ENCODE measurements at places on chromosomes 16 and 17.
A peak's percentile ranks its signal among the peaks of the same experiment; 100 is the strongest.

- DNase-seq, result no peak
These were observed 99.5 kb upstream of the KCNJ18 start for GRCh38 chr17:21592774-21593173.

- peak; percentile 5 for DNase-seq
These were observed 68.8 kb downstream of the KATNIP start for GRCh38 chr16:27618606-27619327.

GRCh38 chr16:5450409-5451104 lies 353.0 kb upstream of the EEF2KMT start:
- no peak for DNase-seq

GRCh38 chr16:12296991-12297390 lies 320.5 kb downstream of the SNX29 start:
- DNase-seq, result no peak

GRCh38 chr17:78226055-78226758 lies 5.2 kb upstream of the TMEM235 start:
- DNase-seq, result no peak

GRCh38 chr16:8869212-8869987 lies 594 bp upstream of the CARHSP1 start:
- no peak for DNase-seq

DNA sequence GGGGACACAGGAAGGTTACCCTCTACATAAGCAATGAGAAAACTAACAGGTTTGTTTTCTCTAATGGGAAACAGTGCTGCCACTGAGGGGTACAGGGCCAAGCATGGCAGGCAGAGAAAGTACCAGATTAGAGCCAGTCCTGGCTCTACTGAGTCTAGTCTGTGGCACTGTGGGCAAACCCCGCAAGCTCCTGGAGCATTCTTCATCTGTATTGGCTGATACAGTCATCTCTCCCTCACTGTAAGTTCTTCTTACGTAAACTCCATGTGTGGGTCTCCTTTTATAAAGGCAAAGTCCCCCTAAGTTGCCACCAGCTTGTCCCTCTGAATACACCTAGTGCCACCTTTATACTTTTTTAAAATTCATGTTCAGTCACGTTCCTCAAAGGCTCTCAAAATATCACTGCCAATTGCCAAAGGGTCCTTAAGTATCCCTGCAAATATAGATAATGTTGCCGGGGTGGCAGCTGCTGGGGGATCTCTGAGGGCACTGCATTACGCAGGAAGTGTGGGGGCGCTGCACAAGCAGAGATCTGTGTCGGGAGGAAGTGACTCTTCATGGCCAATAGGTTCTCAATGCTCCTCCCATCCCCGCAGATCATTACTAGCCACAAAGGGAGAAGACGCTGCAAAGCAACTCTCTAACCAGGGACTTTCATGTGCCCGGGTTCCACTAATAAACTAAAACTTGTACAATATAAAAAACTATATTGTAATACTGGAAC lies 18.8 kb downstream of the XPO6 start:
- no peak for DNase-seq

GRCh38 chr17:77526259-77526711 lies 385.5 kb downstream of the SEC14L1 start:
- DNase-seq, result no peak

DNA sequence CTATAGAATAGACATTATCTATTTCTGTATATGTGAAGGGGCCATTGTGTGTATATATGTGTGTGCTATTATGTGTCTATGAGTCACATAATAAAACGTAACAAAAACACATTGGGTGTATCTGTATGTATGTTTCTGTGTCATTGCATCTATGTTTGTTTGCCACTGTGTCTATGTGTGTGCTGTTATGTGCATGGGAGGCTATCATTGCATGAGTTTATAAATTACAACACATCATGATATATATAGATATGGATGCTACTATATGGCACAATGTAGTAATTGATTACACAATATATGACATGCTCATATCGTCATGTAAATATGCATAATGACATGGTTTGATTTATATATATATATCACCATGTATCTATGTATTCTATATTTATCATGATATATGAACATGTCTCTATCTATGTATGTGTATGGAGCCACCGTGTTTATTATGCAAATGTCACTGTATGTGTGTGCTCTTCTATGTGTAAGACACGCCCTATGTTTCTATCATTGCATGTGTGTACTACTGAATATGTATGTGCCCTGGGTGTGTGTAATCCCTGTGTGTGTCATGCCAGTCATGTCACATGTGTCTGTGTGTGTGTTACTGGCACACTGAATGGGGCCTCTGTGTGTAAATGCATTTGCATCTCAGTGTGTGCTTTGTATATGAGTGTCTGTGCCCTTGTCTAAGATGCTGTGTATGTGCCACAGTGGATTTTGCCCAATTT lies 1.4 kb upstream of the TSPOAP1 start:
- DNase-seq, result no peak

DNA sequence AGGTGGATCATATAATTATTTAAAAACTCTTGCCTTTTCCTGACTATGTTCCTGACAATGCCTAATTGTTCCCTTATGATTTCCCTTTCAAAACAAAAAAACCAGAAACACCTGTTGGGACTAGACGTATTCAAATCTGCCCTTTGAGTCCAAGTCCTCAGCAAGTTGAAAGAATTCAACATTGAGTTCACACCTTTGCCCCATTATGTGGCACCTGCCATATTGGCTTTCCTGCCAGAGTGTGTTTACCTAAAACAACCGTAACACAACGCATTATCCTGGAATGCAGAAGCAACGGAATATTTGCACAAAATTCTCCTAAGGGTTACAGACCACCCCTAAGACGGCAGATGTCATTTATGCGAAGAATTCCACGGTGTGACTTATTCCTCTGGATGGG lies 105.9 kb downstream of the ZFHX3 start:
- DNase-seq, result peak; percentile 20

GRCh38 chr17:80452173-80452915 lies 24.1 kb downstream of the NPTX1 start:
- DNase-seq, result no peak

- no peak for DNase-seq
These were observed 8.2 kb upstream of the RSKR start for GRCh38 chr17:28622186-28622585.

GRCh38 chr16:48212033-48212432 lies 32.1 kb upstream of the LONP2 start:
- DNase-seq, result no peak

GRCh38 chr17:30579610-30580315 lies 102.6 kb downstream of the GOSR1 start:
- no peak for DNase-seq

- peak; percentile 12 for DNase-seq
These were observed 430 bp downstream of the HAPSTR1 start for GRCh38 chr16:9091867-9092281.

- no peak for DNase-seq
These were observed 7.3 kb upstream of the BCAR1 start for GRCh38 chr16:75258807-75259141.

- DNase-seq, result no peak
These were observed 238.8 kb downstream of the SLC39A11 start for GRCh38 chr17:72853440-72854415.

DNA sequence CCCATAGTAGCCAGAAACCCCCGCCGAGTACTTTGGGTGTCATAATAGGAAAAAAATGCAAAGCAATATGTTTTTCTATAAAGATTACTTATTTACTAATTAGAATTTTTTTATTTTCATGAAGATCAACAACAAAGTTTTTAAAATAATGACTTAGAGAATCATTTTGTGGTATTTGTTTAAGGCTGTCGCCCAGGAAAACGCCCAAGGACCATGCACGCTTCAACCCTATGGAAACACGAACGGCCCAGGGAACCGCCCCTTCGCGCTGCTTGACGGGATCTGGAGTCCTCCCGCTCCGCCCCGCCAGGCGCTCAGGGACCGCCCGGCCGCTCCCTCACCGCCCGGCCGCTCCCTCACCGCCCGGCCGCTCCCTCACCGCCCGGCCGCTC lies 408 bp upstream of the KPNA2 start:
- DNase-seq, result peak; percentile 100

- no peak for DNase-seq
These were observed 8.4 kb downstream of the ZDHHC1 start for GRCh38 chr16:67407788-67408452.

DNA sequence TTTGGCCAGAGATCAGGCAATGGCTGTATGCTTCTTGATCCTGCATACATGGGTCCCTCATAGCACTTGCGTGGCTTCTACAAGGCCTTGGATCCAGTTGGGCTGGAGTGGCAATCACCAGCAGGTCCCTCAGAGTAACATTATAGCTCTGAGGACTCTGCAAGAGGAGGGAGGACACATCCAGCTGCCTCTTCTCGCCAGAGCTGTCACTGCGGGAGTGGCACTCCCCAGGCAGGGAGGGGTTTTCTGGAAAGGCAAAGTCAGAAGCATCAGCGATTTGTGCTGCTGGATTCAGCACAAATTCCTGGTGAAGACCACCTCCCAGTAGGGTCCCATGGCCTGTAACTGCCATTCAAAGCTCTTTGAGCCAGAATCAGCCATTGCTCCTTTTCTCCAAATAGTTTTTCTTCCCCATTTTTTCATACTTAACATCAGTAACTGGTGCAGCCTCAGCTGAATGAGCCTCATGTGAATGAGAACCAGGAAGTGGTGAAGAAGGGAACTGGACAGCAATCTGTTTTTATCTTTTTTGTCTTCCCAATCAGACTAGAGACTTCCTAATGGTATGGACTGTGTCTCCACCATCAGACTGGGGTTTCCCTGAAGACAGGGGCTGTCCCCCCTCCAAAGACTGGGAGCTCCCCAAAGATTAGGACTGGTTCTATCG lies 40.6 kb upstream of the HOXB13 start:
- no peak for DNase-seq

- DNase-seq, result no peak
These were observed 8.7 kb downstream of the ARHGAP27 start for GRCh38 chr17:45423975-45424335.

DNA sequence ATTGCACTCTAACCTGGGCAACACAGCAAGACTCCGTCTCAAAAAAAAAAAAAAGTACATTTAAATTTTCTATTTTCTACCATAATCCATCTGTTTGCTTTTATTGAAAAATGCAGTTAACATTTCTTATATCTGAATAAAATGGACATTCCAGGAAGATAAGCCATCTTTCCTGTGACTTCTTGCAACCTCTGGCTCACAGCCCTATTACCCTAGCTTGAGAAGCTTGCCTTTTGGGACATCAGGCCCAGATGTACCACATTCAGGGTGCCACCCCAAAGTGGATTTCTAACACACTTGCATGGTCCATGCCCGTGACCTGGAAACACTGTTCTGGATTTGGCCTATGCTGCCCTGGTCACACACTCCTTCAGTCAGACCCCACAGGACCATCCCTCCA lies 30.1 kb upstream of the DDX52 start:
- DNase-seq, result no peak

- peak; percentile 20 for DNase-seq
These were observed 82.2 kb downstream of the PLXDC1 start for GRCh38 chr17:39069114-39069756.

DNA sequence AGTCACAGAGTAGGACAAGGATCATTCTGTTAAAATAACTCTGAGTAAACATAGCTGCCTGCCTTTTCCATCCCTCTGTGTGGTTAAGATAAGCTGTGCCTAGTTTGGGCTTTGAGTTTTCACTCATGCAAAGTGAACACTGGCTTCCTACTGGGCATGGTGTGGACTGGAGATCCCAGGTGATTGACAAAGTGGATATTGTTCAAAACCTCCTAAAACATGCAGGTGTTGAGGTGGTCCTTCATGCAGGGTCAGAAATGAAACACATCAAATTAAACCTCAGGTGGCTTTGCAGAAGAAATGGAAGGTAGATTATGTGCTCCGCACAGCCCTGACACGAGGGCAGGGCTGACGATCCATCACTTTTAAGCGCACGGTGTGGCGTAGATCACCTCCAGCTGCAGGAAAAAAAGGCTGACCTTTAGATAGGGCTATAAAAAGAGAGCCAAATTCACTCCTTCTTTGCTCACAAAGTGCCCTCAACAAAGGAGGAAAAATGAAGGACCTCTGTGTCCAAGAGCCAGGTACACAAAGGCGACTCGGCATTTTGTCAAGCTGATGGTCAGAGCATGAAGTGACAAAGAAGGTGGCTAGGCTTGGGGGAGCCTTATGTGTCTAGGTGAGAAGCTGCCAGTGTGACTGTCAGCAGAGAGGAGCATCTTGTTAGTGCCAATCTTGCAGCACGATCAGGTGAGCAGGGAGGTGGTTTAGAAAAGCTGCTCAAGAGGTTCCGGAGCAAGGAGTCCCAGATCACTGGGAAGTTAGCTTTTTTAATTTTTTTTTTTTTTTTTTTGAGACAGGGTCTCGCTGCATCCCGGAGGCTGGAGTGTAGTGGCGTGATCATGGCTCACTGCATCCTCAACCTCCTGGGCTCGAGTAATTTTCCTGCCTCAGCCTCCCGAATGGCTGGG lies 19.9 kb upstream of the ITPRIPL2 start:
- no peak for DNase-seq

DNA sequence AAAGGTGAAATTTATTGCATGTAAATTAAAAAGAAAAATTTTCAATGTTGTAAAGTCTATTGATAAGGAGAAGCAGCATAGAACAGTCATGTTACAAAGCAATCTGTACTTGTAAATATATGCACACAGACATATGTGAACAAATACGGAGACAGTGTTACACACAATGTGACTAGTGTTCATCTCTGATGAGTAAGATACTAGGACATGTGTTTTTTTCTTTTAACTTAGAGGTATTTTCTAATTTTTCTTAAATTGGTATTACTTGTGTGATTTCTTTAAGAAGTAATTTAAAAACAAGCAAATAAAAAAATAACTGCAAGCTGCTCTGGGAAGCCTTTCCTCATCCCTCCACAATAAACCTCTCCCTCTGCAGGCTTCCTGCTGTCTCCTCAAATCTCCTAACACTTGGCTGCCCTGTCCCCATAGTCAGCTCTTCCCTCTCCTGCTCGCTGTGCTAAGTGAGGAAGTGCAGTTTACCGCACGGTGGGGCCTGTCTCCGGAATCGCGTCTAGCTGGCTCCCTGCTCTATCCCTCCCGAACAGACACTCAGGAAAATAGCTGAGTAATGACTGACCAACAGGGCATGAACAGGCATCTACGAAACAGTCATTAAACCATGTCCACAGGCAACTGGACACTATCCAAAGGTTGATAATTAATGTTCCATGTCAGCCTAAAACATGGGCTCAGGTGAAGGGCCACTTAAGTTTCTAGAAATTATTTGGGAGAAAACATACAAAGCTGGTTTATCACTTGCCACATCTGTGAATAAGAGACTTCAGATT lies 35.9 kb downstream of the CMTM4 start:
- no peak for DNase-seq

- no peak for DNase-seq
These were observed 7.6 kb downstream of the PITPNM3 start for GRCh38 chr17:6548578-6549330.

- DNase-seq, result no peak
These were observed 140.0 kb downstream of the SNX11 start for GRCh38 chr17:48247603-48248002.

- no peak for DNase-seq
These were observed 54.2 kb downstream of the CRISPLD2 start for GRCh38 chr16:84874004-84874435.

GRCh38 chr17:49845321-49845720 lies 2.5 kb downstream of the TAC4 start:
- no peak for DNase-seq

- no peak for DNase-seq
These were observed 283.6 kb downstream of the ABCC12 start for GRCh38 chr16:47872225-47872624.

GRCh38 chr16:2597560-2597902 lies 59.7 kb downstream of the PDPK1 start:
- no peak for DNase-seq

- no peak for DNase-seq
These were observed 15.4 kb downstream of the C17orf78 start for GRCh38 chr17:37391146-37391545.

Measured in NCI-H2081 (cell line).